ENCODE measurements at places on chromosomes 5 and 9. TPM values are rescaled to one million over a fixed set of nuclear protein-coding genes. Genes with fewer than 3 reads are reported as not detected.

The TMEM141 gene
- total RNA-seq, result 33.0 TPM

The CDX1 gene
- 0.35 TPM for total RNA-seq

The SOX30 gene
- not detected for total RNA-seq

The PCSK5 gene
- 79.6 TPM for total RNA-seq

The GLRX gene
- total RNA-seq, result 155 TPM

The PRUNE2 gene
- 13.9 TPM for total RNA-seq

The IL3 gene
- total RNA-seq, result not detected

The ROPN1L gene
- 0.93 TPM for total RNA-seq

The SLC1A1 gene
- total RNA-seq, result 8.2 TPM

The BAAT gene
- total RNA-seq, result not detected

The TMEFF1 gene
- total RNA-seq, result 0.42 TPM

The C5orf52 gene
- total RNA-seq, result not detected

The ZFR gene
- total RNA-seq, result 78.5 TPM

The GRXCR2 gene
- total RNA-seq, result not detected

The PRLR gene
- total RNA-seq, result 2.4 TPM

The MYOZ3 gene
- total RNA-seq, result 0.42 TPM

The CCDC192 gene
- total RNA-seq, result 0.51 TPM

The GPR150 gene
- total RNA-seq, result 0.32 TPM

The ARL14EPL gene
- total RNA-seq, result not detected

The NME5 gene
- total RNA-seq, result 0.71 TPM

All from mesenteric fat pad (tissue), 1 donor.